Activated T-helper 2 cell treated with anti-CD3 and anti-CD28 coated beads, Interferon-gamma antibody, Interleukin-2, Interleukin-4, amounts not matched to agents 10 μg/mL and 5 μg/mL and 100 μg/mL, durations not matched to agents 14 hours and 24 hours and 36 hours (primary cell): ENCODE measurements at places on chromosomes 16 and 17. TPM values are rescaled to one million over a fixed set of nuclear protein-coding genes. Genes with fewer than 3 reads are reported as not detected.

Gene CCDC144A
- 2.0 and 3.0 TPM in 2 replicates for total RNA-seq

Gene MYH1
- total RNA-seq, result not detected in 2 replicates

Gene NPW
- 4.2 and 5.1 TPM in 2 replicates for total RNA-seq

DNA sequence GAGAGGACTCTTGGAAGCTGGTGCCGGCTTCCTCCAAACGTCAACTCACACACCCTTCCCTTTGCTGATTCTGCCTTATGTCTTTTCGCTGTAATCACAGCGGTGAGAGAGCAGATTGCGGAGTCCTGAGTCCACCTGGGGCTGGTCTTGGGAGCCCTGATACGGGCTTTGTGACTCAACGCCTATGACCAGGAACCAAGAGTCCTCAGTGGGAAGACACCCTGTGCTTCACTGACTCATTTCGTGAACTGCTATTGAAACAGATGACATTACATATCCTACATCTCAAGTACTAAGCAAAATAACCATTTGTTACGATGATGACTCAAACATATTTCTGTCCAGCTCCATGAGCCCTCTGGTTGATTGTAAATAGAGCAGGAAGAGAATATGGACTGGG, 90.7 kb upstream of the CREBBP start:
- DNase-seq, result no peak
- no peaks in the 10 kb centered on the region for H3K27me3 ChIP-seq
- H3K4me1 ChIP-seq, result no peaks in the 10 kb centered on the region
- no peaks in the 10 kb centered on the region for H3K36me3 ChIP-seq

Gene IGSF6
- not detected in 2 replicates for total RNA-seq

Gene TBC1D3G
- total RNA-seq, result not detected in 2 replicates
